CD4-positive, alpha-beta T cell treated with Interferon gamma for 1 hour (primary cell): ENCODE measurements at places on chromosomes 3 and 15.

- DNase-seq, result no peak
Observed at GRCh38 chr3:132641837-132642538, 17.6 kb downstream of the ACAD11 start.

DNA sequence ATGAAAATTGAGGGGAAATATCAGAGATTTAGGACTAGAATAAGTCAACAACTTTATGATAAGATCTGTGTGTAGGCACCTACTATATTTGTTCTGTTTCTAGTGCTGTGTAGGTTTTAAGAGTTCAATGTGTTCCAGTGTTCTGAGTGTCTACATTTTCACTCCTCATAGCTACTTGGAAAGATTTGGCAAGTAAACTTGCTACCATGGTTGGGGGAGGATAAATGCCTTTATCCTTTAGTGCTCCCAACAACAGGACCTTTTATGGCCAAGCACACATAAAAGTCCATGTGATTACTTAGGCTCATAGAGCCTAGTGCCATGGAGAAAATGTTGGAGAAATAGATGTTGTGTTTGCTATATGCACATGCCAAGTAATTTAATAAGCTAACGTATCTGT lies 64.0 kb downstream of the LYSMD4 start:
- no peak for DNase-seq

- DNase-seq, result no peak
Observed at GRCh38 chr15:82292271-82292670, 29.7 kb downstream of the SAXO2 start.

DNA sequence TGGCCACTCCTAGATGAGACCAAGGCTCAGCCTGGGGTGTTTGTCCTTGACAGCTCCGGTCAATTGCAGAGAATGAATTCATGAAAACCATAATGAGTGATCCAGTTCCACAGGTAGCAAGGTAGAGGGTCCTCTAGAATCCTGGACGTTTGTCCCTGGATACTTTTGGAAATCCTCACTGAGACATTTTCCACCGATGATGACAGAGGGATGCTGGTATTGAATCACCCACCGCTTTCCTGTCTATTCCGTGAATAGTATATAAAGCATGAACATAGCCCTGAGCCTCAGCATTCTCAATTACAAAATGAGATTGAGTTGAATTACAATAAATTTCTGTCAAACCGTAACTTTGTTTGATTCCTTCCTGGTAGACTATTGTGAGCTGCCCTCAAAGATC lies 5.7 kb upstream of the DCUN1D1 start:
- DNase-seq, result no peak

DNA sequence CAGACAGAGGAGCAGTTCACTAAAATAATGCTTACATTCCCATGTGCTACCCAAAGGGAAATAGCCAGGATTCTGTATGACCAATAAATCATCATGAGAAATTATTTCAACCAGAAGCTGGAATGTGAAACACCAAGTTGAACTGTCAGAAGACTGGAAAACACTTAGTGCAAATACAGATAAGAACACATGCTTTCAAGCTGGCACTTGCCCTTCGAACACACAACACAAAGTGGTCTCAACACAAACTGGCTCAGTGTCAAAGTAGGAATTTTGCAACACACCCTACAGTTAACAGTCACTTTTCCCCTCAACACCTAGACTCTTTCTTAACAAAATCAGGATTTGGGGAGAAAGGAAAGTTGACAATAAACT lies 1.3 kb downstream of the FSD2 start:
- DNase-seq, result no peak

- DNase-seq, result no peak
Observed at GRCh38 chr3:110969229-110970211, 102.1 kb upstream of the NECTIN3 start.

DNA sequence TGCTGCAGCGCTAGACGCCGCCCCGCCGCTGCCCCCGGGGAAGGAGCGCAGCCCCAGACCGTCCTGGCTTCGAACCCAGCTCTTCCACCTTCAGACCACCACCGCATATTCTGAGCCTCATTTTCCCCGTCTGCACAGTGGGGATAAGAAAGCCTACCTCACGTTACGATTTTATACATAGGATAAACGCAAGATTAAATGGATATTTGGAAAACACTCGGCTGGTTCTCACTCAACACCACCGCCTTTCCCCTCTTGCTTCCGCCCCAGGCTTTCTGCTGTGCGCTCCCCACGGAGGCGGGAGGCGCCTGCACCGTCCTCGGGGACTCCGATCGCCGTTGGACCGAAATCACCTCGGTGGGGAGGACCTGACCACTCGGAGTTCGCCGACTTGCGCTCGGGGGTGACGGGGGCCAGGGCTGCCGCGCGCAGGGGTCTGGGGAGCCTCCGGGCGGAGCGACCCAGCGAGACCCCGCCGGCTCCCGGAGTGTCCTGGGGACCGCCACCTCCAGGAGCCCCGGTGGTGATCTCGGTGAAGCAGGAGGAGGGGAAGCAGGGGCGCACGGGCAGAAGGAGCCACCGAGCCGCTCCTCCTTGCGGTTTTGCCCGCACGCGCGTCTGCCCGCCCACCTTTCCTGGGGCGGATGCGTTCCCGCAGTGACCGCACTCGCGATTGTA lies 4.0 kb downstream of the FBXL22 start:
- peak; percentile 27 for DNase-seq

- no peak for DNase-seq
Observed at GRCh38 chr15:85401108-85401774, 20.8 kb downstream of the AKAP13 start.

- DNase-seq, result no peak
Observed at GRCh38 chr3:69888943-69889315, 110.6 kb upstream of the SAMMSON start.

DNA sequence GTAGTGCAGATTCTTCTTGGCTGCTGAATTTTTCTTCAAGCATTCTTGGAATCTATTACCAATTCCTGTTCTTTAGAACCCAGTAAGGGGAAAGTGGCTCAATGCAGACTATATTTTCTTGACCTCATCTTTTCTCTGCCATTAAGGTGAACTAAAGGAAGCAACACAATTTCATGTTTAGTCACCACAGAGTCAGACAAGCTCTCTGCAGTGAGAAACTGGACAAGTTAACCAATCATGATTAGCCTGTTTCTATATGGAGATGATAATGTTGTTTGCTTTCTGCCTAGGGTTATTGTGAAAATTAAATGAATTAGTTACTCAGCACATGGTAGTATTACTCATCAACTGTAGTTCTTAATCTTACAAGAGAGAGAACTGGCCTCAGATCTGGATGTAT lies 1075.1 kb downstream of the AGBL1 start:
- DNase-seq, result no peak

DNA sequence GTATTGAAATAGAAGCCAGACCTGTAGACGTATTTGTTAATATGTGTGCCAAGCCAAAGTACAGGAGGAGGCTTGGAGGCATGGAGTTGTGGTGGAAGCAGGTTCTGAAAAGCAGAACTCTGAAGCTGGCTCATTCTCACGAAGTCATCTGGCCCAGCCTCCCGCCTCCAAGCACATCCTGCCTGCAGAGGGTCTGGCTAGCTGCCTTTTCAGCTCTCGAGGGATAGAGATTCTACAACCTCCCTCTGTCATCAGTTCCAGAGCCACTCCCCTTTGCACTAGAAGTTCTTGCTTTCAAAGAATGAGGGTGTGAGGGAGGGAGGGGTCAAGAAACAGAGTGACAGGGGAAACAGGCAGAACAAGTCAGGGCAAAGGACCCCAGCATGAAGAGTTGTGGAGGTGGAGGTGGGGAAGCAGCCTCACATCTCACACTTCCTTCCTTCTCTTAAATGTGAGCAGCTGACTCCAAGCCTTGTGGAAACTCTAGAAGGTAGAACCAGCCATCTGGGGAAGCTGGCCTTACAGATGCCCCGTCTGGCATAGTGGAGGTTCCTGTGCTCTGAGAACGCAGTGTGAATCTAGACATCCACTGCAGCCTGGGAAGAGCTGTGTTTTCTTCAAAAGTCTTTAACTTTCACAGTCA lies 95.3 kb downstream of the SLC49A4 start:
- no peak for DNase-seq

GRCh38 chr15:84839714-84840113 lies 22.6 kb downstream of the ALPK3 start:
- DNase-seq, result no peak

DNA sequence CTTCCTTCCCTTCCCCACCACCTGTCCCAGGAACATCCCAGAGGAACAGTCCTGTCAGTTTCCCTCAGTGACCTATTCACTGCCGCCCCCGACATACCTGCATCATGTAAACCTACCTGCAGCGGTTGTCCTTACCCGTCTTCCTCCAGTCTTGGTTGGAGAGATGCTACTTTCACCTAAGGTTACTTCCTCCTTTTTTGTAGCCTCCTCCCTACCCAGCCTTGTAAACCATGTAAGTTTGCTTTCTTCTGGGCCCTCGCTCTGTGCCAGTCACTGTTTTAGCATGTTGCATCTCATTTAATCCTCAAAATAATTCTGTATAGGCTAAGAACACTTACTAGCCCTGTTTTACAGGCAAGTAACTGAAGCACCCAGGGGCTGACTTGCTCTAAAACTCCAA lies 58.3 kb downstream of the GPR171 start:
- DNase-seq, result no peak

DNA sequence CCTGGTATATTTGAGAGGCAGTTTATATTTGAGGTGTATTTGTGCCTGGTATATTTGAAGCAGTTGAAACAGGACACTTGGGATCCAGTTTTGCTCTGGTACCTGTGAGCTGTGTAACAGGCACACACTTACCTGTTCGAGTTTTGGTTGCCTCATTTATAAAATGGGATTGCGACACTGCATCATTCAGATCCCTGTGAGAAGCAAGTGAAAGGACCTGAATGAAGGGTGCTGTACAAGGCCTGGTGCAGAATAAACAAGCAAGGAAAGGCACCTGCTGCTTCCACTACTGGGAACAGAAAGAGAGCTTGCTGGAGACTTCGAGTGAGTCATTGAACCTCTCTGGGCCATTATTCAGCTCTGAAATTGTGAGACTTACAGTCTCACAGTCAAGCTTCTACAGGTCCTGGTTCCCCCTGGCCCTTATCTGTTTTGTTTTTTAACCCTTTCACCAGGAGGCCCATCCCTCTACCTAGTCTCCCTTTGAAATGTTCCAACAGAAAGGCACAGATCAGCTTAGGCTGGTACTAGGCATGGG lies 11.5 kb downstream of the FETUB start:
- no peak for DNase-seq

- DNase-seq, result no peak
Observed at GRCh38 chr3:57064001-57064400, 3.5 kb downstream of the SPATA12 start.

- DNase-seq, result no peak
Observed at GRCh38 chr3:126961191-126961790, 21.6 kb upstream of the PLXNA1 start.

DNA sequence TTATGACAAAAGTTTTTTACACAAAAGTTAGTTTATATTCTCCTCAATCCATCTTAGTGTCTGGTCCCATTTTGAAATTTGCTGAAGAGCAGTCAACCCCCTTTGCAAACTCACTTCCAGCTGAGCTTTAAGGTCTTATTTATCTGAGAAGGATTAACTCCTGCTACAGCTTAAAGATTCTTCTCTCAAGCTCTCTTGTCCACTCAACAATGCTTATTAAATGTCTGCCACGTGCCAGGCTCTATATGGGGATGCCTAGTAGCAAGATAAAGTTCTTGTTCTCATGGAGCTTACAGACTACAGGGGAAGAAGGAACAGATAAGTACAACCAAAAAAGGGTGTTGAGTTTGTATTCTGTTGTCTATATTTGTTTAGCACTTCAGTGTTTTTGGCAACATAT lies 18.7 kb downstream of the TMPRSS7 start:
- DNase-seq, result no peak

DNA sequence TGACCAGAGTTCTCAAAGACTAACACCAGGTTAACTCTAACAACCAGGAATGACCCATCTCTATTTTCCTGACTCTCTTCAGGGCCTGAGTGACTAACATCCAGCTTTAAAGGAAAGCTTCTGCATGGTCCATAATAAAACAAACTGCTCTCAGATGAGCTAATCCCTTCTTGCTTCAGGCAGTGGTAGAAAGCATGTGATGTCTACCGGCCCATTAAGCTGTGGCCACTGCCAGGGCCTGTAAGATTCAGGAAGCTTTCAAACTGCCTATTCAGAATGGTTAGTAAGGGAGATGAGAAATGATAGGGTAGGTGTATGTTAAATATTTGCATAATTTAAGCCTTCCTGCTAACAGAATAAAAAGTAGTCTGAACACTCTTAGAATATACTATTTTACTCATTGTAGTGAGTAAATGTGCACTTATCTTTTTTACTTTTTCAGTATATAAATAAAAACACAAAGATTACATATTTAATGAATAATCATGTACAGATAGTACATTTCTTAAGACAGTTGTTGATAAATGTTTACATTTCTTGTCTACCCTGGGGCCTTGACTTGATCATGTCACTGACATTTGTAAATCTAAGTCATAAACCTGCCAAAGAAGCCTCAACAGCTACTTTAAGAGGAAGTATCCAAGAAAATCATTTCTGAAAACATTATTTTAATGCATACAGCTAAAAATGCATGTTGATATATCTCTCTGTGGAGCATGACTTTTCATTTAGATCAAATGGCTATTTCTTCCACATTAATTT lies 222.0 kb downstream of the MCTP2 start:
- no peak for DNase-seq

- DNase-seq, result no peak
Observed at GRCh38 chr3:172154768-172155664, 115.6 kb downstream of the FNDC3B start.
